RKO (cell line): ENCODE measurements at places on chromosomes 2 and 18.
A peak's percentile ranks its signal among the peaks of the same experiment; 100 is the strongest.

- peak; percentile 95 for DNase-seq
Measured at GRCh38 chr2:121699421-121700333, 37.0 kb downstream of the NIFK start.

- no peak for DNase-seq
Measured at GRCh38 chr2:92072461-92073035, 2798.7 kb upstream of the TEKT4 start.

DNA sequence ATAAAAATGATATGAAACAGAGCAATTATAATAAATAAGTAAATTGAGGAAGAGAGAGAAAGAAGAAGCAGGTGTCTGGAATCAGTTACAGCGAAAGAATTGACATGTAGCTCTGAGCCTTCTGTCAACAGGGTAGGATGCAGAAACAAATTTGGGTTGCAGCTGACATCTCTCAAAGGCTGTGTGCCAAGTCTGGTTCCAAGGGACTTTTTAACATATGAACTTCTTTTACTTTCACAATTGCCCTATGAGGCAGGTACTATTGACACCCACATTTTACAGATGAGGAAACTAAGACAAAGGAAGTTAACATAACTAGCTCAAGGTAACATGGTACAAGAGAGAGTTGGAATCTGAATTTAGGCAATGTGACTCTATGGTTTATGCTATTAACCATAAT, 260.0 kb downstream of the ASXL3 start:
- no peak for DNase-seq

- no peak for DNase-seq
Measured at GRCh38 chr2:63772061-63772460, 69.6 kb upstream of the UGP2 start.

GRCh38 chr2:236871500-236872001, 214.1 kb upstream of the COPS8 start:
- peak; percentile 88 for DNase-seq

GRCh38 chr2:198144660-198145059, 340.3 kb downstream of the PLCL1 start:
- no peak for DNase-seq

DNA sequence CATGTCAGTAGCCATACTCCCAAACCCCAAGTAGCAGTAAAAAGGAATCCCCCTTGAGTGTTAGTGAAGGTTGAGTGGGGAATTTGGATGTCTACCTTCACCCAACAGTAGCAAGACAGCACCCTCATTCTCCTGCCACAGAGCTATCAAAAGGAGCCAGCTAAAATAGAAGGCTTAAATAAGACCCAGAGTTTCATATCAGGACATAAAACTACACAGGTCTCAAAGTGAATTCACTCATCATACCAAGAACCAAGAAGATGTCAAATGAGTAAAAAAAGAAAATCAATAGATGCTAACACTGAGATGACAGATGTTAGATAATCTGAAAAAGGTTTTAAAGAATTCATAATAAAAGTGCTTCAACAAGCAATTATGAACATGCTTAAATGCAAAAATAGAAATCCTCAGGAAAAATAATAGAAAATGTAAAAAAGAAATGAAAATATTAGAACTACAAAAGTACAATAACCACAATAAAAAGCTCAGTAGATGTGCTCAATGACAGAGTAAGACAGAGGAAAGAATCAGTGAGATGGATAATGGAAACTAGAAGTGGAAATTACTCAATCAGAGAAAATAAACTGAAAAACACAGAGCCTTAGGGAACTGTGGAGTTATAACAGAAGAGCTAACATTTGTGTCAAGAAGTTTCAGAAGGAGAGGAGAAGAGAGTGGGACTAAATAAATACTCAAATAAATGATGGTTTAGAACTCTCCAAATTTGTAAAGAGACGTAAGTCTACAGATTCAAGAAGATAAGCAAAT, 90.5 kb downstream of the EDAR start:
- no peak for DNase-seq

DNA sequence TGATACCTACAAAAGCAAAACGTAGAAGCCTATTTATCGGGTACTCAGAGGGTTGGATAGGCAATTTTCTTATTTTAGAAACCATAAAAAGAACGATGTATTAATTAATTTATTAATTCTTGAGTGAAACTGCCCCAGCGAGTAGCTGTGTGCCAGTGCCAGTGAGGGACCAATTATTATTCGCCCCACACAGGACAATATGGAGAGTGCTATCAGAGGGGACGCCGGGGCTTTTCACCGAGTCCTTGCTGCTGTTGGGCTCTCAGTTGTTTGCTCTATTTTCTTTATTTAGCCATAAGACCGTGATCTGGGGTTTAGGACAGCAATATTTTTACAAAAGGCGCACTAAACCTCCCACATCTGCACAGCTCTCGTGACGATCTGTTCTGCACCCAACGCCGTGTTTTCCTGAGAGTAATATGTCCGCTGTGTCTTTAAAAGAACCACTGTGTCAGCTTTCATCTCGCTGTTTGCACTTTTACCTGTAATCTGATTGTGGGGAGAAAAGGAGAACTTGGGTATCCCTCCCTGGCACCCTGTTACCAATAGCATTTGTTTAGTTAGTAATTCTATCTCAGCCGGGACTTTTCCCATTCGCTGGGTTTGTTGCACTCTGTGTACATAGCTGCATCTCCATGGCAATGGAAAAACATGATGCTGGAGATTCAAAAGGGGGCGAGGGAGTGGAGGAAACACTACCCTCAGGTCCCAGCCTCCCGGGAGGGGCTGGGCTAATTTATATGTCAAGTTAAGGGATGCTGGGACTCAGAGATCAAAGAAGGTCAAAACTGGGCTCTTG, 30.1 kb upstream of the ZNF516 start:
- no peak for DNase-seq

- DNase-seq, result no peak
Measured at GRCh38 chr2:143015656-143016055, 113.6 kb upstream of the ARHGAP15 start.

GRCh38 chr18:25639596-25639995, 287.6 kb upstream of the ZNF521 start:
- DNase-seq, result no peak

- DNase-seq, result no peak
Measured at GRCh38 chr18:37452015-37452414, 113.6 kb downstream of the CELF4 start.

- no peak for DNase-seq
Measured at GRCh38 chr2:235563056-235563910, 69.4 kb downstream of the AGAP1 start.

DNA sequence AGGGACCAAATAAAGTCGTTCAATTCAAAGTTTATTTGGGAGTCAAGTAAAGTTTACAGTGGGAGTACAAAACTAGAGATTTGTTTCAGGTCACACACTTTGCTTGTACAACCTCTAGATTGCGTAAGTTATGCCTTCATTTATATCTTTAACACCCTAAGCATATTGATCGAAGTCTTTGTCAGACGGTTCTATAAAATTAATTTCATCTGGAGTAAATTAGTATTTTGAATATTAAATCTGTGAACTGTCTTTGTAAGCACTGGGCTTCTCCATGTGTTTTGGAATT, 119.7 kb downstream of the ACAA2 start:
- no peak for DNase-seq

DNA sequence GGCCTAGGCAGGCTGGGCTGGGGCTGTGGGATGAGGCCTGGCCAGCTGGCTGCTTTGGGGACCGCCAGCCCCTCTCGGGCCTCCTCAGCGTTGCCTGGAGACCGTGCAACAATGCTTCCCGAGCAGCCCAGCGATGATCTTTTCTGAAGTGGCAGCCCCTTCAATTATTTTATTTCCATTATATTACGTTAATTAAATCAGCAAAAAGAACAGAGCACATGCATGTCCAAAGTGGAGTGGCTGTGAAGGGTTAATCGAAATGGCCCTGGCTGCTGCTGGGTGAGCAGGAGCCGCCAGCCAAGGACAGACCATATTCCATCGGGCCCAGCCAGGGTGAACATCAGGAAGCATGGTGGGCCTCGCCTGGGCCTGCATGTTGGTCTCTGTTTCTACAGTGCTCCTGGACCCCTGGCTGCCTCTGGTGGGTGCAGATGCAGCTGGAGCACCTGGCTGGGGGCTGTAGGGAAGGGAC, 245.5 kb downstream of the MYCN start:
- no peak for DNase-seq

DNA sequence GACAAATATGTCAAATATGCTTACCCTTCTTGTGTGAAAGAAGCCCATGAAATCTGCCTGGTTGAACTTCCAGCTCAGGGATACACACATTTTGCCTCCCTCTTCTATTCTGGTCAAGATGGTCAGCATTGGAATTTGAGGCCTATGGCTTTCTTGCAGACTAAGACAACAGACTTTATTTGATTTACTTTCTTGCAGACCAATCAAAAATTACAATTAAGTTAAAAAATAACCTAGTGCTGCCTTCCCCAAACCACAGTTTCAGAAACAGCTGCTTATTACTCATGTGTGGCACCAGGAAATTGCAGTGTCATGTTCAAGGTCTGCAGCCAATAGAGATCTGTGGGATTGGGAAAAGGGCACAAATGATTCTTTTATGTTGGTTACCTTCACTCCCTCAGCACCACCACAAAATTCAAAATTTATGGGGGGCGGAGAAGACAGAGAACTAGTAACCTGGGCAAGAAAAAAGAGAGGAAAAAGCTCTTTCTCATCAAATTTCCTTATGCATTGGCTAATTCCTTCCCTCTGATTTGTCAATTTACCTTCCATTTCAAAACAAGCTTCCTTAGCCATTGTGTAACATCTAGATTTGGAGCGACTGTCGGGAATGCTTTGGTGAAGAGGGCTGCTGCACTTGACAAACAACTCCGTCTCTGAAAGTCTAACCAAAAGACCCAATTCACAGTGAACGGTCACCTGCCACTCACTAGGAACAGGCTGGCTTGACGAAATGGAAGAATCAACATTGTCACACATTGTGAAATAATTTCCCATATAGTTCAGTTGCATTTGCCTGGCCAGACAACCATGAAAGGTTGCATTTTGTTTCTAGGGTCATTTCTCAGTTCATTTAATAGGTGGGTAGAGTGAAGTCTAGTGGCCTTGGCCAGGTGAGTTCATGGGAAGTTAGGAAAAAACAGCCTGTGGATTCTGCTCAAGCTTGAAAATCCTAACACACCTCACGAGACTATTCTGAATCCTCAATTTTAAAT, 100.4 kb upstream of the FZD5 start:
- DNase-seq, result no peak

DNA sequence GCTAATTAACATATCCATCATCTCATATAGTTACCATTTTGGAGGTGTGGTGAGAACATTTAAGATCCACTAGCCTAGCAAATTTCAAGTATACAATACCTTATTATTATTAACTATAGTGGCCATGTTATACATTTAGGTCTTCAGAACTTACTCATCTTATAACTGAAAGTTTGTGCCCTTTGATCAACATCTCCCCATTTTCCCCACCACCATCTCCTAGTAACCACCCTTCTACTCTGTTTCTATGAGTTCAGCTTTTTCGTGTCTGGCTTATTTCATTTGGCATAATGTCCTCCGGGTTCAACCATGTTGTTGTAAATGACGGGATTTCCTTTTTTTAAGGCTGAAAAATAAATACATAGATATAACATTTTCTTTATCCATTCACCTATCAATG, 15.9 kb downstream of the NEURL3 start:
- no peak for DNase-seq

GRCh38 chr2:15275346-15275745, 285.8 kb downstream of the NBAS start:
- DNase-seq, result no peak

GRCh38 chr2:35199298-35199697, 1156.3 kb upstream of the CRIM1 start:
- peak; percentile 33 for DNase-seq

DNA sequence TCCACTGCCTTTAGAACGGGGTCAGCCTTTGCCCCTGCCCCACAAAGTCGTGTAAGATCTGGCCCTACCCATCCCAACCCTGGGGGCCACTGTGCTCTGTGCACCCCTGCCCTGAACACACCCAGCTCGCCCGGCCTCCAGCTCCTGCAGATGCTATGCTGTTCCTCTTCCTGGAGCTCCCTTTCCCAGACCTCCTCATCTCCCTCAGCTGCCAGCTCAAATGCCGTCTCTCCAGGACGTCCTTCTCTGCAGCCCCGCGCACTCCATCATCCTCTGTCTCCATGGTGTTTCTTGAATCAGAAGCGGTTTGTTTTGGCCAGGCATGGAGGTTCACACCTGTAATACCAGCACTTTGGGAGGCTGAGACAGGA, 94.1 kb downstream of the SH3BP4 start:
- no peak for DNase-seq

- DNase-seq, result no peak
Measured at GRCh38 chr2:158463496-158464095, 6.8 kb downstream of the PKP4 start.

DNA sequence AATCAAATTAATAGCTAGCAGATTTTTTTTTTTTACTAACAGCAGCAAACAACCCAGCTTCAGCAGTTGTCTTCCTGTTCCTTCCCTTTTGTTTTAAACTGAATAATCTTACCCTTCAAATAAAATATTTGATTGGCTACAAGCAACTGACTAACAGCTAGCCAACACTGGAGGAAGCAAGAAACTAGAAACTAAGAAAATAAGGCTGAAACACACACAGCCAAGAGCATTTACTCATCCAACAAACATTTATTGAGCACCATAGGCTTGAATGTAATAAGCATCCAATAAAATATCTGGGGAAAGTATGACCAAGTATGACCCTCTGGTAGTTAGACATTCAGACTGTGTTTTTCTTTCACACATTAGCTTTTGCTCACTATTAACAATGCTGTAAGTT, 189.2 kb downstream of the CD226 start:
- no peak for DNase-seq

GRCh38 chr2:121047383-121047782, 237.6 kb downstream of the TFCP2L1 start:
- no peak for DNase-seq

GRCh38 chr2:102433973-102434654, 11.2 kb downstream of the IL18RAP start:
- no peak for DNase-seq

DNA sequence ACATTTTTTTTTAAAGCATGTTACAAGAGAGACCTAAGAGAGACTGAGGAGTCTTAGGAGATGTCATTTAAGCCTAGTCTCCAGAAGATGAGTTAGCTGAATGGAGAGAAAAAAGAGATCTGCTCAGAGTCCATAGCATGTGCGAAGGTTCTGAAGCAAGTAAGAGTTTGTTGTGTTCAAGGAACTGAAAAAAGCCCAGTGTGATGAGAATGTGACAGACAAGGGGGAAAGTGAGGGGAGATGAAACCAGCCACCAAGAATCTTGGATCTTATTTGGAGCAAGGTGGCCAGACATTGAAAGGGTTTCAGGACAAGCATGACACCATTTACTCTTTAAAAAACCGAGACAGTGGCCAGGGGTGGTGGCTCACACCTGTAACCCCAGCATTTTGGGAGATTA, 5.2 kb upstream of the MOB1A start:
- DNase-seq, result no peak
